ENCODE measurements at places on chromosomes 2 and 18.

- no peak for DNase-seq
Measured at GRCh38 chr2:241729868-241730267, 4.6 kb upstream of the D2HGDH start.

GRCh38 chr2:190837420-190837819 is 43.2 kb upstream of the GLS start:
- no peak for DNase-seq

DNA sequence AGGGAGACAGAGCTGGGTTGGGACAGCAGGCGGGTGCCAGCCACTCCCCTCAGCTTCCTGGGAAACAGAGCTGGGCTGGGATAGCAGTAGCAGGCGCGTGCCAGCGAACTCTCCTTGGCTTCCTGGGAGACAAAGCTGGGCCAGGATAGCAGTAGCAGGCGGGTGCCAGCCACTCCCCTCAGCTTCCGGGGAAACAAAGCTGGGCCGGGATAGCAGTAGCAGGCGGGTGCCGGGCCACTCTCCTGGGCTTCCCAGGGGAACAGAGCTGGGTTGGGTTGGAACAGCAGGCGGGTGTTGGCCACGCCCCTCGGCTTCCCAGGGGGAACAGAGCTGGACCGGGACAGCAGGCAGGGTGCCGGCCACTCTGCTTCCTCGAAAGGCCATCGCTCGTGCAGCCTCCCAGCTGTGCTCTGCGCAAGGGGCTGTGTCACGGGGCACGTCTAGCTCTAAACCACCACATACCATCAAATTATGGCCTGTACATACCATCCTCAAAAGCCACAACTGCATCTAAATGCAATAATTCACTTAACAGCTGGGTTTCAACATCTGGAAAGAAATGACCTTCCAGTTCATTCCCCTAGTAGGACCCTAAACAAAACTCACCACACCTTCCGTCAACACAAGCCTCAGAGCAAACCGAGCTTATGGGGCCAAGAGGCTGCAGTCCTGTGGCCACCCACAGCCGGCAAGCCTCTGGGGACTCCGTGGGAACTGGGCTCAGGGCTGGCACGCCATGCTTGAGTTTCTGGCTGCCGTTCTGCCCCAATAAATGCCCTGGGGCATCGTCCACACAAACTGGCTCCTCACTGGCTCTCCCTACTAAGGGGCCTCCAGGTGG is 228.3 kb downstream of the TWIST2 start:
- no peak for DNase-seq

DNA sequence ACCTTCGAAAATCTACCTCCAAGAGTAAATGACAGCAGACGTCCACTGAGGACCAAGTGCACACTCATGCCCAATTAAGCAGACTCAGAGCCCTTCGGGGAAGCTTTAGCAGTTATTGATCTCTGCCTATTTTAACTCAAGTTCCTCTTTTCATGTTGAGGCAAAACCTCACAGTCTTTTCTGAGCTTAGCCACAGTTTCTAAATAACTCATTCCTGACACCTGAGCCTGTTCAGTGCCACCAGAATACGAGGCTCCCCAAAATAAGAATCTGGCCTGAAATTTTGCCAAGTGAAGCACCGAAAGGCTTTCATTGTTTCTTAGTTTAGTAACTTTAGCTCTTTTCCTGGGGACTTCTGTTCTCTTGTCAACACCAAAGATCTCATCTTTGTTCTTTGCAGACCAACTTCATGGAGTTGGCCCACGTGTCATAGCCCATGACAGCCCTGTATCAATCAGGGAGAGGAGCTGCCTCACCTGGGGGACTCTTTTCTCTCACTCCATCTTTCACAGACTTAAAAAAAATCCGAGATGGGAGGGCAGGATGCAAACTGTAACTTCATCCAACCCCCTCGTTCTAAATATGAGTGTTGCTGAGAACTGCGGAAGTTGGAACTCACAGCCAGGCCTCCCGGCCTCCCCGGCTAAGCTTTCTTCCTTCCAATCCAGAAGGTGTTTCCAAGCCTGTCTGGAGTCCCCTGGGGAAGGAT is 22.2 kb downstream of the INPP5D start:
- no peak for DNase-seq

- no peak for DNase-seq
Measured at GRCh38 chr2:795531-796041, 118.4 kb upstream of the TMEM18 start.

GRCh38 chr2:75494137-75494769 is 66.5 kb downstream of the EVA1A start:
- DNase-seq: no peak

- no peak for DNase-seq
Measured at GRCh38 chr18:11268741-11269233, 119.4 kb upstream of the PIEZO2 start.

DNA sequence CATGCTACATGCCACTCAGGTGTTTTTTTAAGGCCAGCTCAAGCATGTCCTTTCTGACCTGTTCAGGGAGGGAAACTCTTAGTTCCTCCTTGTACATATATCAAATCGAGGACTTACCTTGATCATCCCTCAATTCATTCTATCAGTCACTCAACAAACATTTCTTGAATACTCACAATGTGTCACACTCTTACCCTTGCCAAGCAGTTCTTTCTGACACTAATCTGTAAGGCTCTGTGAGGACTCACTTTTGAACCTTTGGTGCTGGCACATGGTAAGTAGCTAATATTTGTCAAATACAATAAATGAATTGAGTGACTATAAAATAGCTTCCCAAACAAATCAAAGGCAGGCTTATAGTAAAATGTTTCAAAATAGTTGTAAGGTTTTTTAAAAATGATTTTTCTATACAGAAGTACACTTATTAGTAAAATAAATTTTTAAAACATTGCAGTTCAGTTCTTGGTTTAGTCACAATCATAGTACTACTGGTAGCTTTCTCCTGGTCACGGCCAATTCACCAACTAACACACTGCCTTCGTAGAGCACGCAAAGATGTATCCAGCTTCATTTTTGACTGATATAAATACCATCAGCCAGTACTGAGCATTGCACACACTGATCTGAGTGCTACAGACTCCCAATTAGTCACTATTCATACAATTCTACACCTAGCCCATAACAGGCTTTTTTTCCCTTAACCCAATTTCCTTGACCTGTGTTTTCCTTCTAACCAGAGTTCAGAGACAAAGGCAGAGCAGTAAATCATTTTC is 50.9 kb downstream of the ZEB2 start:
- no peak for DNase-seq

DNA sequence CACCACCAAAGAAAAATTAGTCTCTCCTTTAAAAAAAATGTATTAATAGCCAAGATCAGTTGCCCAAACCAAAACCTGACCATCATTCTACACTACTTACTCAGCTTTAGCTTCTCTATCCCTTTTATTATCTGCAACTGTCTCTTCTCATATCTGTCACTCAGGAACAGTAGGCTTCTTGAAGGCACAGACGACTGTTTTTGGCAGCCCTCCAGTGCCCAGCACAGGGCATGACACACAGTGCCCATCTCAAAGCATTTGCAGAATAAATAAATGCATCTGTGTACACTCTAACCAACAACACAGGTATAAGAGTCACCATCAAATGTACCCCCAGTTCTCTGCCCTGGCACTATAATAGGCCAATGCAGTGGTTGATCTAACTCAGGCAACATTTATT is 117.2 kb downstream of the UXS1 start:
- DNase-seq: no peak

GRCh38 chr2:210964141-210964764 is 407.9 kb downstream of the CPS1 start:
- DNase-seq: no peak

DNA sequence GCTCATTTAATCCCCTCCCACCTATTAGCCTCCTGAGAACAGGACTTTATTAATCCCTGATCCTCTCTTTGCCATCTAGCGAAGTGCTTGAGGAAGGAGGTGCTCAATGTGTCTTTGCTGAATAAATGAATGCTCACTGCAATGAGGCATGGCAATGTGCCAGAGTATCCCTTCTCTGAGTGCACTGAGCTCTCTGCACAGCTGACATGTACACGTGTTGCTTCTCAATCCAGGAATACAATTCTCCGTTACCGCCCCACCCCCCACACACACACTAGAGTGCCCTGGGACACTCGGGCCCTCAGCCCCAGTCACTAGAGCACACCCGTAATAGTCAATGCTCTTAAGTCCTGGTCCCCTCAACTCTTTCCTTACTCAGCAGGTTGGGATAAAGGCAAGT is 41.4 kb downstream of the FAM178B start:
- no peak for DNase-seq

DNA sequence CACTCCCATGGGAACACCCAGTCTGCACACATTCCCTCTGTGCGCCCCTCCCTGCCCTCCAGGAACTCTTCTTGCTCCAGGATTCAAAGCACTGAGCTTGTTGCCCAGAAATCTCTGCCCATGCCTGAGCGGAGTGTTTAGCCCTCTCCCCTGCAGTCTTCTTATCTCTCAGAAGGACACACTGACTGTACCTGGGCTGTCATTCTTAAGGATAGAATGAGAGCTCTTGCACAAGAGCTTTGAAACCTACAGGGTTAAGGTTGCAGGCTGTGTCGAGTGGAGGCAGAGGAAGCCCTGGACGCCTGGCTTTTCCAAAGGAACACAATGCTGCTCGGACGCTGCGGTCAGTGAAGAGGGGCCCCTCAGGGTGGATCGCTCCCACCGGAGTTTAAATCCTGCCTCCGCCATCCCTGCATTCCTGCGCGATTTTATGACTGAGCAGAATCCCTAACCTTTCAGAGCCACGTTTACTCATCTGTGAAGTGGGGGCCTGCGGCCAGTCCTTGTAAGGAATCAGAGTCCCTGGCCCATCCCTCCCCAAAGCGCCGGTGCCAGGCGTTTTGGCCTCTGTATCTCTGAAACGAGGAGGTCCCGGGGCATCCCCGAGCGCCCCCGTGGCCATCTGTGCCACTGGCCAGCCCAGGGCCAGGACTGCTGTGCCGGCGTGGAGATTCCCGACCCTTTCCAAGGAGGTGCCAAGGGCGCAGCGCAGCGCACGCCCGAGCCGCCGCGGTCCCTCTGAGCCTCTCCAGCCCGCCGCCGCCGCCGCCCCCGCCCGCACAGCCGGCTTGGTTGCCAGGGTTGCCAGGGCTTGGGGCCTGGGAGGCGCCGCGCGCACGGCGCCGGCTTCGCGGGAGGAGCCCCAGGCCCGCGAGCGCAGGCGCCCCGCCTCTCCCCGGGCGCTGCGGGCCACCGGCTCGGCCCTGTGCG is 58.9 kb downstream of the FAM168B start:
- DNase-seq: no peak

GRCh38 chr2:118013221-118013723 is 598 bp downstream of the CCDC93 start:
- no peak for DNase-seq

GRCh38 chr18:36130039-36130831 is 536 bp downstream of the ELP2 start:
- no peak for DNase-seq

- DNase-seq: no peak
Measured at GRCh38 chr2:96949701-96950350, 36.6 kb downstream of the FAM178B start.

DNA sequence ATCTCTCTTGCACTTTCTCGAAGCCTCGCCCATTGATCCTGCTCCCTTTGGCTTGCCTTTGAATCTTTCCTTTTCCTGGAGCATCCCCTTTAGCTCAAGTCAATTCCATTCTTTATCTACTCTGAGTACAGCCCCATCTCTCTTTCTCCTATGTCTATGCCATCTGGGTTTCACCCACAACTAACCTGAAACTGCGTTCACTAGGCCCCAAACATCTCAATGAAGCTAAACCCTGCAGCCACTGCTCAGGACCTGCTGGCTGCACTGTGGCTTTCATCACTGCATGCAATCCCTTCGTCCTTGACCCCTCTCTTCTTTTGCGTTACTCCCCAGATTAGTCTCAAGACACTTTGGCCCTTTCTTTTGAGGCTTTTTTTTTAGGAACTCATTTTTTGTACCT is 81.6 kb upstream of the CYRIA start:
- no peak for DNase-seq

DNA sequence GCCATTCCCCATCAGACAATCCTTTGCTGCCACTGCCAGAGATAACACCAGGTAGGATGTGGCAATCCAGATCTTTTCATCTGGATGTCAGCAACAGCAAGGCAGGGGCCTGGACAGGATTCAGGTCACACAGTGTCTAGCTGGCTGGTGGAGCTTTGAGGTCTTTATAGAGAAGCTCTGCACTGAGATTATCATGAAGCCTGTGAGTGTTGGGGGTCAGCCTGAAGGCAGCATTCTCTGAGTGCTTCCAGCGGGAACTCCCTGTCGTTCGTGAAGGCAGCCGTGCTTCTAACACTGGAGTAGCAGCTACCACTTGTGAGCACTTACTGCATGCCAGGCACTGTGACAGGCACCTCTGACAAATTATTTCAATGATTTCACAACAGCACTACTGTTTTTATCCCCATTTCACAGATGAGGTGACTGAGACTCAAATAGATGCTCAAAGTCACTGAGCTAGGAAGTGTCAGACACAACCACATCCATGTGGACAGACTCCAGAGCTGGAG is 85.7 kb downstream of the SEMA4F start:
- no peak for DNase-seq

GRCh38 chr18:12305930-12306629 is 2.0 kb upstream of the TUBB6 start:
- DNase-seq: no peak

- DNase-seq: no peak
Measured at GRCh38 chr2:66694087-66694860, 259.3 kb downstream of the MEIS1 start.

DNA sequence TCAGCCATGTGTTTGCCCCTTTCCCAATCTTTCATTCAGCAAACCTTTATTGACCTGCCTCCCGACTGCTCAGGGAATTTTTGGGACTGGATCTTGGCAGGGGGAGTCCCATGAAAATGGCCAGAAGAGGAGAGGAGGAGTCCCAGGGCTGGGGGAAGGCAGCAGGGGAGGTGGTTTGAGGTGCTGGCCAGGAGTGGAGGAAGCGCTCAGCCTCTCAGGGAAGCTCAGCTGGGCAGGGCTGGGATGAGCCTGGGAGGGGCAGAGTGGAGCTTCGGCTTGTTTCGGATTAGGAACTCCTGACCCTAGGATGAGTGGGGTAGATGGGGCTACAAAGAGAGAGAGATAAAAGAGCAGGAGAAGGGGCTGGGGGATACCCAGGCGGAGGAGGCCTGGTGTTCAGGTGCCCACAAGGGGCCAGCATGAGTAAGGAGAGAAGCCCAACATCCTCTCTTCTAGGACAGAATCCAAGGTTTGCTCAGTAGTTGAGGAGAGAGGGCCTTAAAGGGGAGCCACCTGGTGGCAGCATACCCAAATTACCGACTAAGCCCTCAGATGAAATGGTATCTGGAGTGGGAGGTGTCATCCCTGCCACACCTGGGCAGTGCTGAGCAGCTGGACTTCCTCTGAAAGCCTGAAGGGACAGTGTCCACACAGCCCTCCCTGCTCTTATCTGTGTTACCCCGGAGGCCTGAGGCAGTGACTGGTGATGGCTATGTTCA is 91.1 kb downstream of the INHBB start:
- no peak for DNase-seq

- no peak for DNase-seq
Measured at GRCh38 chr2:86195808-86196387, 636 bp upstream of the IMMT start.

- DNase-seq: no peak
Measured at GRCh38 chr18:10463741-10464140, 9.3 kb downstream of the APCDD1 start.

DNA sequence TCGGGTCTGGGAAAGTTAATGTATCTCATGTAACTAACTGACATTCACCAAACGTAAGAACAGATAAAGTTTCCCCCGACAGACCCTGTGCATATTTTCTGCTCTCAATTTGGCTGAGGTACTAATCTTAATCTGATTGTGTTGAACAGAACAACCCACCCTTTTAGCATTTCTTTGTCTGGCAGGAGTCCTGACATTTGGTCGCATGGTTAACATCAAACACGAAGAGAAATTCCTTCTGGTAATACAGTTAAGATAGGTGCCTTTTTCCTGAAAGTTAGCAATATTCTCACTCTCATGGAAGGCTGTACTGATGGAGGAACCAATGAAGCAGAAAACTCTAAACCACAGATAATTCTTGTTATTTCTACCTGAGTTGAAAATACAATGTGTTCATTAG is 520.8 kb downstream of the PARD3B start:
- no peak for DNase-seq

Data from hematopoietic multipotent progenitor cell (in vitro differentiated cells).